Esophagus mucosa (tissue), 1 donor: ENCODE measurements at places on chromosomes 12 and 14.
A peak's percentile ranks its signal among the peaks of the same experiment; 100 is the strongest.

DNA sequence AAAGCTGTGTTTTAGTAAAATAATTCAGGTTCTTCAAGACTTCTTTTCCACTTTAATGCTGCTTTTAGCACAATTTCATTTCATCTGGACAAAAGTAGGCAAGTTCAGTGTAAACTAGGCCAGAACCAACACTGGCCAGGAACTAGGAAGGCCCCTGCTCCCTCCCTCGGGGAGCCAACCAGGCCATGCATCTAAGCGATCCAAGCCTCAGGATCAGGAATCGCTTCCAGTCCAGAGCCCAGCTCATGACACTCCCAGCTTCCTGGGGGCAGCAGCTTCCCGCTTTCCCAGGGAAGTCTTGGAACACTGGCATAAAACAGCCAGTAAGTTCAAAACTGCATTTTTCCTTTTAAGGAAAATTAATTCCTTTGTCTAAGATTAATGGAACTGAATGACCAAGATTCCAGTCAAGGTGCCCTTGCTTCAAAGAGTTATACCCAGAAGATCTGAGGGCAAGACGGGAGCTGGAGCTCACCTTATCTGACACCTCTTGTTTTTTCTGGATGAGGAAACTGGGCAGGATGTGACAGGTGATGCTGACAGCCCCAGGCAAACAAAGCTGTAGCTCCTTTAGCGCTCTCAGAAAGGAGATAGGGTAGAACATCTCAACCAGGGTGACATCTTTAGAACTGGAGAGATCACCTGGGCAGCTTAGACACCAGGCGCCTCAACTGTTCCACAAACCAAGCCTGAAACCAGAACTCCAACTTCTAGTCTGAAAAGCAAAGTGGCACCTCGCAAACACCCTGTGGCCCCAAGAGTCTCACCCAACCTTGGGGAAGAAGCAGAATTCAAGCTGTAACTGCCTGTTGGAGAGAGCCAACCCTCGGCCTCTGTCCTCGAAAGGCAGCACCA lies 61.4 kb upstream of the PNMA1 start:
- ATAC-seq: no peak

DNA sequence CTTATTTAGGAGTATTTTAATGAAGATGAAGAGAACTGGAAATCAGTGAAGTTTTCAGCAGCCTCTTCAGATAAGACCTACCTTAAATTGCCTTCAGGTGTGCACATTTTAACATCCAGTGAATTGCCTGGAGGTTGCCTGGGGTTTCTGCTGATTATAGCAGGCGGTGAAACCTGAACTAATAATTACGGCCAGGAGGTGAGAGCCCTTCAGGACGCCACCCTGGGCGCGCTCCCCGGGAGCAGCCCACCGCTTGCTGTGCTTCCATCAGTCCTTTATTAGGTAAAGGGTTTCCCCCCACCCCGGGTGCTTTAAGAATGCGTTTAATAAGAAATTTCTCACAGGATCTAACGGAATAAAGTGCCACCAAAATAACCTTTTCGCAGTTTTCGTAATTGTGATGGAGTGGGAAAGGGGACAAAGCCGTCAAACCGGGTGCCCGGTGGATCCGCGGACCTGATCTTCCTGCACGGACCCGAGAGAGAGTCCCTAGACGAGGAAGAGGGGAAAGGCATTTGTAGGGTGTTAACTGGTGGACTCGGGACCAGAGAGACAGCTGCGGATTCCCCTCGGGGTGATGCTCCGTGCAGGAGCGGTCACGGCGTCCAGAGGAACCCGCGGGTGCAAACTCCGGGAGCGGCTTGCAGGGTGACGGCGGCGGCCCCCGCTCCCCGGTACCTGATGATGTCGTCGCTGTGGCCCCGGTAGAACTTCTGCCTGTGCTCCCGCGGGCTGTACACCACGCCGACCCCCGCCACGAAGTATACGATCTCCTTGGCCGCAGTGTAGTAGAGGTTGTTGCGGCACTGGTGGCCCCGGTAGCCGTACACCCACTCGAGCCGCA lies 902 bp downstream of the EML5 start:
- peak; percentile 30 for ATAC-seq

DNA sequence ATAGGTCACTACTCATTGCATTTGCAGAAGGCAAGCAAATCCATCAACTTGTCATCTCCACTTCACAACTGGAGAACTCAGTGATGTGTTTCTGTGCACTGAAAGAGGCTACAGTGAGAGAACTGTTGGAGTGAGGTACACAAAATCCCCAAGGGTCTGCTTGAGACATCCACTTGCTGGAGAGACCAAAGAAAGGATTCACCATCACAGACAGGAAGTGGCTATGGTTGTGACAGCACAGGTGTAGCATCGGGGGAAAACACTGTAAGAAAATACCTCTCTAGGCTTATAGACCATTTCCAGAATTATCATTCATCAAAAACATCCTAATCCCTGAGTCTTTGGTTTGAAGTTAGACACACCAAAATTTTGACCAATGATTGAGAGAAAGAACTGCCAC lies 201.3 kb upstream of the OR4E1 start:
- no peak for ATAC-seq

GRCh38 chr12:43098071-43098470 lies 453.9 kb downstream of the ADAMTS20 start:
- ATAC-seq: no peak

DNA sequence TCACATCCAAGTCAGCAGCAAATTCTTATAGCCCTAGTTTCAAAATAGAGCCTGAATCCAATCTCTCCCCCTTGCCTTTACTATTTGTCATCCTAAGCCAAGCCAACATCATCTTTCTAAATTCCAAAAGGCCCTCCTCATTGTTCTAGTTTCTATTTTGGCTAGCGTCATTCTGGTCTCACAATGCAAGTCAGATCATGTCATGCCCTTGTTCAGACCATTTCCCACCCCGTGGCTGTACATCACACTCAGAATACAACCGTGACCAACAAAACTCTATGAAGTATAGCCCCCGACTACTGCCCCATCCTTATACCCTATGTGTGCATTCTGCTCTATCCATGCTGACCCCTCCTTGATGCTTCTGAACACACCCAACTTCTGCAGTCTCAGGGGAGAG lies 12.3 kb upstream of the GNG2 start:
- peak; percentile 10 for ATAC-seq

GRCh38 chr14:104826189-104826860 lies 25.4 kb downstream of the ZBTB42 start:
- ATAC-seq: peak; percentile 93

DNA sequence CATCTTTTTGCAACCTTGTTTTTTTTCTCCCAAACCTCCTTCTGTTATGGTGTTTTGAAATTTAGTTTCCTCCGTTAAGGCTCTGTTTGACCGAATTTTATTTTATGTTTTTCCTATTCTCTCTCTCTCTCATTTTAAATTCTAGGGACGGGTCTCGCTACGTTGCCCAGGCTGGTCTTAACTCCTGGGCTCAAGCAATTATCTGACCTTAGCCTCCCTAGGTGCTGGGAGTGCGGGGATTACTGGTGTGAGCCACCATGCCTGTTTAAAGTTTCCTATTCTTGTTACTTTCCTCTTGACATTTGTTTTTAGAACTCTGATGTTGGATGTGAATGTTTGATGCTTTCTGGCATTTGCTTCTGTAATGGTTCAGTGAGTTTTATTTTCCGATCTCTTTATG lies 1.0 kb downstream of the ZC3H14 start:
- ATAC-seq: no peak

DNA sequence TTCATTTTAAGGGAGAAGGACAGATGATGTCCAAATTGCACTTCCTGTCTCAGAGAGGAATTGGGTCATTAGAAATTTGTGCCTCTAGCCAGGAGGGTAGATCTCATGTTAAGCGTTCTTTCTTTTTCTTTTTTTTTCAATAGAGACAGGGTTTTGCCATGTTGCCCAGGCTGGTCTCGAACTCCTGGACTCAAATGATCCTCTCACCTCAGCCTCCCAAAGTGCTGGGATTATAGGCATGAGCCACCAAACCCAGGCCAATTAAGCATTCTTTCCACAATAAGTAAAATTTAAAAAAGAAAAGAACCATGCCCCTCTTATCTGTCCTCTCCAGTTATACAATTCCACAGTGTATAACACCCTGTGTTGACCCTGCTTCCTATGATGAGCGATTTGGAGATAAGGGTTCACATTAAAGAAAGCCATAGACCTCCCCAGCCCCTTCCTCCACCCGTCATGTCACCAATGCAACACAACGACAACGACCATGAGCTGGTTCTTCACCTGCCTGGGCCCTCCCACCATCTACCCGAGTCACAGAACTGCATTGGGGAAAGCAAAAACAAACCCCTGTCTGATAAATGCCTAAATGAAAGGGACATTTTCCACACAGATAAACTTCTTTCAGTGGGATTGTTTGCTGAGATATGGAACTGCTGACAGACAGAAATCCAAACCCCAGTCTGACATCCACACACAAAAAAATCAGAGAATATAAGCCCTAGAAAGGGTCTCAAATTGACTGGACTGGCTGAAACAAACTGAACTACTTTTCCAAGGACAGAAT lies 37.3 kb downstream of the SSH1 start:
- ATAC-seq: no peak

- no peak for ATAC-seq
These were observed 9.7 kb upstream of the HOXC6 start for GRCh38 chr12:54018468-54018984.

DNA sequence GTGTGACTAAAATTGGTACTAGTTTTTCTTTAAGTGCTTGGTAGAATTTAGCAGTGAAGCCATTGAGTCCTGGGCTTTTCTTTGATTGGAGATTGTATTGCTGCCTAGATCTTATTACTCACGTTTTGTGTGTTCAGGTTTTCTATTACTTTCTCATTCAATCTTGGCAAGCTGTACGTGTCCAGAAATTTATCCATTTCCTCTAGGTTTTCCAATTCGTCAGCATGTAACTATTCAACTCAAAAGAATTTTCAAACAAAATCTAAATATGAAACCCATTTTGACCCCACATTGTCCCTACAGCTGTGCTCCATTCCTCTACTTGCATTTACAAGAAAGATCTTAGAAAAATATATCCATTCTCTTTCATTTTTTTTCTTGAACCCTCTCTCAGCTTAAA lies 1613.4 kb upstream of the SEL1L start:
- no peak for ATAC-seq

GRCh38 chr14:54669721-54670561 lies 103.0 kb downstream of the SAMD4A start:
- no peak for ATAC-seq

DNA sequence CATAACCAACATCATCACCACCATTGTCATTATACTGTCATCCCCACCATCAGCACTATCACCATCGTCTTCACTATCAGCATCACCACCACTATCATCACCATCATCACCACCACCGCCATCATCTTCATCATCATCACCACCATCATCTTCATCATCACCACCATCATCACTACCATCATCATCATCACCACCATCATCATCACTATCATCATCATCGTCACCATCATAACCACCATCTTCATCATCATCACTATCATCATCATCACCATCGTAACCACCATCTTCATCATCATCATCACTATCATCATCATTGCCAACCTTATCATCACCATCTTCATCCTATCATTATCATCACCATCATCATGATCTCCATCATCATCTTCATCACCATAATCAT lies 39.0 kb downstream of the SVOP start:
- no peak for ATAC-seq

DNA sequence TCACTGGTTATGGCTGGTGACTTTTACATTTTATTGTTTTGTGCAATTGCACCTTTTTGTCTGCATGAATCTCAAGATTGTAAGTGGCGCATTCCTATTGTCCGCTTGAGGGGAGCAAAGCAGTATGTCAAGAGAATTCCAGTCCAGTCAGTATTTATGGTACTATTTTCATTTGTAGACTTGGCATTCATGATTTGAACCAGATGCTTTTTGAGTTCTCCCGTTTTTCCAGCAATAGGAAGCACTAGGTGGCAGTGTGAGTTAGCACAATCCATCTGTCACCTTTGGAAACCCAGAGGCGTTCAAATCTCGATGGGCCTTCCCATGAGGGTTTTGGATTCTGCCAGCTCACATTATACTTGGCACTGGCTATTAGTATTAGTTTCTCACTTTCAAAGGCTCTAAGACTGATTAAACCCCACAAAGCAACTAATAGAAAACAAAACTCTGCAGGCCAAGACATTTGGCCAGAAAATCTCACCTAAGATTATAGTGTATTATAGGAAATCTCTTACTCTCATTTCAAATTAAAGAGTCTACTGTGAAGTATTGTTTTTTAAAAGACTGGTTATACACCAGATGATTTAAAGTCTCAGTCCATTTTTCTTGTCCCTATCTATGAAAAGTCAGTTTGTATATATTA lies 2.2 kb downstream of the DACT1 start:
- peak; percentile 36 for ATAC-seq

DNA sequence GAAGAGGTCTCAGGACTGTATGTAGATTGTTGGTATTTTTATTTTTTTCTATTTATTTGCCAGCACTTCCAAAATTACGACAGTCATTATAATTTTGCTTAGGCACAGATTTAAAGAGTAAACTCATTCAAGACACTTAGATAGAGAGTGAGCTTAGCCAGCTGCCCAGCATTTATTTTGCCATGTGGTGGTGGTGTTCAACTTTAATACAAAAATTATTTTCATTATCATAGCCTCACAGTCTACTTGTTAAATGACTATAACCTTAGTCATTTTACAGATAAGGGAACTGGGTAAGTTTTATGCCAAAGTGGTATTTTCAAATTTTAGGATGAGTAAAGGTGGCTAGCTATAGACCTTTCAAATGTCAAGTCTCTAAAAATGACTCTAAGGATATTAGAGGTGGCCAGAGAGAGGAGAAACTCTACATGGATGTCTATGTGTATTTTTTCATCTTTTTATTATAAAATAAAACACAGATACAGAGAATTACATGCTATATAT lies 66.7 kb downstream of the LRRC9 start:
- no peak for ATAC-seq

- ATAC-seq: no peak
These were observed 3.5 kb upstream of the CLEC1A start for GRCh38 chr12:10102322-10102721.

DNA sequence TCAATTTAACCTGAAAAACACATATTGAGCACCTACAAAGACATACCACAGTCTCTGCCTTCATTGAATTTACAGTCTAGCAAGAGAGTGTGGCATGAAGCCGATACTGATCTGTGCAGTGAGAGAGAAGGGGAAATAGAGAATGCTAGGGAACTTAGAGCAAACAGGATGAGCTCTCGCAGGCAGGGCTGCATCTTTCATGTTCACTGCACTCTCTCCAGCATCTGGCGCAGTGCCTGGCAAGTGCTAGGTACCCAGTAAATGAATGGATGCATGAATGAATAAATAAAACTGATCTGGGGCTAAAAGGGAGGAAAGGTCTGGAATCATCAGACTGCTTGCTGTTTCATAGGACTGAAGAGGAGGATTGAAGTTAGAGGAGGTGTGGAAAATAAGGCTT lies 256.5 kb upstream of the NPAS3 start:
- ATAC-seq: no peak

DNA sequence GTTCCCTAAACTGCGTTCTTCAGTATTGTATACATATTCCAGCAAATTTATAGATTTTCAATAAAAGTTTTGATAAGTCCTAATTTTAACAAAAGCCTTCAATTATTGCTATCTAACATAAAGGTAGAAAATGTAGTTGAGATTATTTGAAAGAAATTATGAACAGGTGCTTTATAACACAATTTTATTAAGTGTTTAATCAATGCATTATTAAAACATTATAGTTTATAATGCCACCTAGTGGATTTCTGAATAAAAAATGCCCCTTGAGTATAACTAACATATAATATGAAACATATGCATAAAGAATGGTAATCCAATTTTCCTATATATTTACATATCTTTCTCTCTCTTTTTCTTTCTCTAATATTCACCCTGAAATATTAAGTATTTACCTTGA lies 515.3 kb downstream of the SLC6A15 start:
- ATAC-seq: no peak

GRCh38 chr12:68918960-68919359 lies 14.0 kb downstream of the CPM start:
- ATAC-seq: no peak
